ENCODE measurements at places on chromosomes 3 and 15.

GRCh38 chr3:123119802-123120201 lies 53.0 kb downstream of the PDIA5 start:
- no peak for DNase-seq

DNA sequence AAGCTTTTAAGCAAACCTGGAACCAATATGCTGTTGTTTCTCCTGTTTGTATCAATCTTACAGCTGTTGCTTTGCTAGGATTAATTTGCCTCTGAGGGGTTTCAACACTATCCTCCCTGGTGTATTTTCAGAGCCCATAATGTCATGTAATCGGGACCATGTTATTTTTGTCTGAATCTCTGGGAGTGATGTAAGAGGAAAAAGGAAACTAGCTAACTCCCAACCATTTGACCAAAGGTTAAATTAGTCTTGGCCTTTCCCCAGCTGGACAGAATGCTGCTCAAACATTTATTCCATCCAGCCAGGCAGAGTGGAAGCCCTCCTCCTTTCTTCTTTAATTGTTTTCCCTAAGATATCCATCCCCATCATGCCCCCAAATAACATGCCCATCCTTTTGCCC lies 142.2 kb downstream of the ALDH1A2 start:
- no peak for DNase-seq

DNA sequence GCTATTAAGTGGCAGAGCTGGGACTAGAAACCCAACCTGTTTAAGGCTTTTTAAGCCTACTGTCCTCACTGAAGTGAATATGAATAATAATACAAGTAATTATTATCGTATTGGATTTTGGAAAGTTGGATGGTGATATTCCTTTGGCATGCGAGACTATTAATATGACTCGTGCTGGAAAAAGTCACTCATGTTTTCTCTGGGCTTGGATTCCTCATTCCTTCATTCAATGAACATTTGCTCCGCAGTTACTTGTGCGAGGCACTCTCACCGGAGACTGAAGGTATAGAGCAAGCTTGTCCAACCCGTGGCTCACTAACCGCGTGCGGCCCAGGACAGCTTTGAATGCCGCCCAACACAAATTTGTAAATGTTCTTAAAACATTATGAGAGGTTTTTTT lies 694 bp downstream of the PLAAT1 start:
- DNase-seq = no peak

DNA sequence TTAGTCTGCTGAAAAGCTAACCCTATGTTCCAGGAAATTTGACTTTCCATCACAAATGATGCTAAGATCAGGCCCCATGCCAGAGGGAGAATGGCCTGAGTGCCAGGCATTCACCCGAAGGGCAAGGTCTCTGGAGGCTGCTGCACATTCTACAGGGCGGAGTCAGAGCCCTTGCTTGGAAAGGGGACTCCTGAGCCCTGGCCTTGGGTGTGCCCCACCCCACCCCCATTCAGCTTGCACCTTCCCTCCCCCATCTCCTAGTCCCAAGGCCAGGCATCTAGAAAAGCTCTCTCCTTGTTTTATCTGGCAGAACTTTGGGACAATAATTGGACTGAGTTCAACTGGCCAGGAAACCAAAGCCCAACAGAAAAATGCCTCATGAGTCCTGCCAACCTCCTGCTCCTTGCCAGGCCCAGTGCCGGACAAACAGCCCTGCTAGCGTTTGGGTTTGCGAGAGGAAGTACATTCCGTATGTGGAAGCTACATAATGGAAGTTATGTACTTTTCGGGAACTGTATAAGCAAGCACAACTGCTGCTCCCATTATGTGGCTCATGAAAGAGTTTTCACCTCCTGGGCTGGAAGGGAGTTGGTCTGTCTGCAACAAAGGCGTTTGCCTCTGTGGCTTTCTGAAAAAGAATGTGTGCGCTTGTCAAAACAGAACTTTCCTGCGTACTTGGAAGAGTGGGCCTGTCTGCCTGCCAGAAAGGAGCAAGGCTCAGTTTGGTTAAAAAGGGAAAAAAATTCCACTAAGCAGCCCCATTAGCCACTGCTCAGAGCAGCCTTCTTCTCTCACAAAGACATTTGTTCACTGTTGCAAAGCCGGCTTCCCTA lies 321.5 kb upstream of the CTNNB1 start:
- no peak for DNase-seq

All from stimulated activated CD4-positive, alpha-beta T cell treated with anti-CD3 and anti-CD28 coated beads, Interleukin-4, amount 100 ng/mL, for 48 hours (primary cell).